ENCODE measurements at places on chromosomes 16 and 17. TPM values are rescaled to one million over a fixed set of nuclear protein-coding genes. Genes with fewer than 3 reads are reported as not detected.
A peak's percentile ranks its signal among the peaks of the same experiment; 100 is the strongest.

The REXO5 gene
- total RNA-seq: 3.5 TPM

DNA sequence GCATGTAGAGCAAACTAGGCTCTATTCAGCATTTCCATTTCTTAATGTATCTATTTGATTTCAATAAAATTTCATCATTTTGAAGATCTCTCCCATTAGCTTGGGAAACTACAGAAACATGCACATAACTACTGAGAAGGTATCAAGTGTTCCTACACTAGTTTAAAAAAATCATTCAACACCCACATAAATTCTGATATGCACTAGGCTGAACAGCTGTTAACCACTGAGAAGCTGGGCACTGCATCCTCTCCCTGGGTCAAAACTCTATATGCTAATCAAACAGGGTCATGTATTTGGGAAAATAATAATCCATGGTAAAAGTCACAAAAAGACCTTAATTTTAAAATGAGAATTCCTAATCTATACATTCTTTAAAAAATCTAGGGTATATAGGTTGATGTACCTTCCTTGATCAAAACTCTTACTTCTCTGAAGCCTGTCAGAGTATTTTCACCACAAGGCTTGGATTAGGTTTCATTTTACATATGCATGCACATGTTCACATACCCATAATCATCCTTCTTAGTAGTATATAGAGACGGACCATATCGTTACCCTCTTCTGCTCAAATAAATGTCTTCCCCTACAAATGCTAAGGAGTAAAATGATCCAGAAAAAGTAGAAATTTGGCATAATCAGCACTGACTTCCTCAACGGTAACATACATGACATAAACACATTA lies 57.2 kb downstream of the KANSL1 start:
- no peak for DNase-seq

The VAT1L gene
- total RNA-seq: 22.9 TPM

DNA sequence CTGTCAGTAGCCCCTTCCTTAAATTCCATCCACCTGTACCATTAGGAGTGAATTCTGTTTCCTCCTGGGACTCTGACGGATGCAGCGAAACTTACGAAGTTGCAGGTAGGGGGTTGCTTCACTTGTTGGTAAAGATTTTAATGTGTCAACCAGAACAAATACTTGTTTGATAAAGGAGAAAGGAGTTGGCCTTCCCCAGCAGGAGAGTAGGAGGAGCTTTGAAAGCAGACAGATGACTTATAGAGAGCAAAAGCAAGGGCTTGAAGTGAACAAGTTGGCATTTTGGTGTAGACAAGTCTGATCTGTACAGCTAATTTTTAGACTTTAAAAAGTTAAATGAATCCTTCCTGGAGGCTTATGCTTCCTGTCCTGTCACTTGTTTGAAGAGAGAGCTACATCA lies 38.1 kb upstream of the PMFBP1 start:
- DNase-seq: no peak

DNA sequence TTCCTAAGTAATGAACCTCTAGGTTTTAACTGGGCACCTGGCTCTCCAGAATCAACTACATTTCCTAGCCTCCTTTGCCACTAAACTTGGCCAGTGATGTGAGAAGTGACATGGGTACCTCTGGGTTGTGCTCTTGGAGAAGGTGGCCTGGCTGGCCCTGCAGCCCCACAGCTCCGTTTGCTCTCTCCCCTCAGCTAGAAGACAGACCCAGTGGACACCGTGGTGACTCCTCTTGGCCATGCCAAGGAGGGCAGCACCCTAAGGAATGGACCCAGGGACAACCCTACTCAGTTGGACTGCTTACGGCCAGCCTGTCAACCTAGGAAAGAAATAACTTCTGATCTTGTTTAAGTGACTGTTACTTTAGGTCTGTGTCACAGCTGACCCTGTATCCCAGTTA lies 151.4 kb downstream of the TMEM132E start:
- no peak for DNase-seq

GRCh38 chr17:6831661-6832263 lies at the start of gene TEKT1:
TEKT1 (minus strand) TSS chr17:6831729; CDS start chr17:6830376, 1,353 bp downstream.
- peak; percentile 69 for DNase-seq

DNA sequence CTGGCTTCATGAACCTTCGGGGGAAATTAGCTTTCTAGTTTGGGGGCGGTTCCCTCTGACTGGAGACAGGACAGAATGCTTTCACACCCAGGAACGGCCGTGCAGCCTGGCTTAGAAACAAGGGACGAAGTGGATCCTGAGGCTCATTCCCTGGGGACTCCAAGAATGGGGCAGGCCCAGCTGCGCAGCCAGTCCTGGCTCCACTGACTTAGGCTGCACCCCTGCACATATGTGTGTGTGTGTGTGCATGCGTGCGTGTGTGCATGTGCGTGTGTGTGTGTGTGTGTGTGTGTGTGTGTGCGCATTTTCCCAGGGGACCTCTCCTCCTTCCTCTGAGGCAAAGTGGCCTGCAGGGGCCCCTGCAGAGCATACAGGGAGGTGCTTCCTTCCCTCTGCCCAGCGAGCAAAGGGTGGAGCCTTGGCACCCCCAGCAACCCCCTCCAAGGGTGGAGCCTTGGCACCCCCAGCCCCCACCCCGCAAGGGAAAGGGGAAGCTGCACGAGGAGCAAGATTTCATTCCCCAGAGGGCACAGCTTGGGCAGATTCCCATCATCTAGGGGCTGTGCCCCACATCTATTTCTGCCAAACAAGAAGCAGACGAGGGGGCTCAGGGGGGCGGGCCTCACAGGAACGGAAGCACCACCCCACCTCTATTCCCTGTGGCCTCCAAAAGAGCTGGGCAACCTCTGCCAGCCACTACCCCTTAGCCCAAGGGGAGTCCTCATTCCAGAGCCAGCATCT lies 97.6 kb upstream of the CBX4 start:
- no peak for DNase-seq
